GM13976 (cell line): ENCODE measurements at places on chromosomes 3 and 15.

GRCh38 chr3:107404727-107405469, 27.7 kb downstream of the CCDC54 start:
- DNase-seq, result no peak

DNA sequence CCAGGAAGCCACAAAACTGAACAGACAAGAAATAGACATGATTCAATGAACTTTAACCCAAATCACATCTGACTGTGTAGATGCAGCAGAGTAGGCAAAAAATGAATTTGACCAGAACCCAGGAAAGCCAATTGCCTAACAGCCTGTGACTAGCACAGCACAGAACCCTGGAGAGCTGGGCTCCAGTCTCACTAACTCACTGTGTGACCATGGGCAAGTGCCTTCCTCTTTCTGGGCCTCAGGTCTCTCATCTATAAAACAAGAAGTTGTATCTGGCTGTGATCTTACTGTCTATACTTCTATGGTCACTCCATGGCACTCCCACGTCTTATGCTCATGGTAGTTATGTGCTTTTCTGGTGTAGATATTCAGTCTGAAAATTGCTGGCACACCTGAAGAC, 48.1 kb upstream of the USP3 start:
- no peak for DNase-seq

DNA sequence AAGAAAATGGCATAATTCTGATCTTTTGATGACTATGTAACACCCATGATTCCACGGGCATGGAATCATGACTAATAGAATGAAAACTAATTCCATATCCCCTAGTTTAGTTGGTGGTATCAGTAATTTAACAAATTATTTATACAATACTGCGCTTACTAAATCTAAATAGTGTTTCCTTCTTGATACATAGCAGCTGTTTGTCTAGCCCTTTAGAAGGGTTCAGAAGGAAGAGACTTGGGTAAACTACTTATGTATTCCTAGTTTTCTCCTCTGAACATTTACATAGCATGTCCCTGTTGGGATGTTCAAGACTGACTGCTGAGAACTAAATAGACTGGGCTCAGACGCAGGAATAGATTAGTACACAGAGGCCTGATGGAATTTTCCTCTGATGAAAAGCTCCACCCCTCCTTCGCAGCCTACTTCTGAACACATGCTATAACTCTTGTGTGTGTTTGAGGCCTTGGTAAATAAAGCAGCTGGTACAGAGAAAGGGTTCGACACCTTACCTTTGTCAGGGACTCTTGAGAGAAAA, 330.6 kb upstream of the LMCD1 start:
- DNase-seq, result no peak

DNA sequence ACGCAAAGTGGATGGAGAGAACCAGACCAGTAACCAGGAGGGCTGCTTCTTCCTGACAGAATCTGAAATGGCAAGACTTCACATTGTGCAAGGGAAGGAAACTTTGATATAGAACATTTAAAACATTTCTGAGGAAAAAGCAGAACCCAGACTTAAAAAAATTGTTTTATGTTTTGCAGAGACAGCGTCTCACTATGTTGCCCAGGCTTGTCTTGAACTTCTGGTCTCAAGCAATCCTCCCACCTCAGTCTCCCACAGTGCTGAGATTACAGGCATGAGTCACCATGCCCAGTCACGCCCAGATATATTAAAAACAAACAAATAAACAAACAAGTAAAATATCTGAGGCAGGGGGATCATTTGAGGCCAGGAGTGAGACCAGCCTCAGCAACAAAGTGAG, 46.2 kb downstream of the CRTAP start:
- DNase-seq, result no peak

DNA sequence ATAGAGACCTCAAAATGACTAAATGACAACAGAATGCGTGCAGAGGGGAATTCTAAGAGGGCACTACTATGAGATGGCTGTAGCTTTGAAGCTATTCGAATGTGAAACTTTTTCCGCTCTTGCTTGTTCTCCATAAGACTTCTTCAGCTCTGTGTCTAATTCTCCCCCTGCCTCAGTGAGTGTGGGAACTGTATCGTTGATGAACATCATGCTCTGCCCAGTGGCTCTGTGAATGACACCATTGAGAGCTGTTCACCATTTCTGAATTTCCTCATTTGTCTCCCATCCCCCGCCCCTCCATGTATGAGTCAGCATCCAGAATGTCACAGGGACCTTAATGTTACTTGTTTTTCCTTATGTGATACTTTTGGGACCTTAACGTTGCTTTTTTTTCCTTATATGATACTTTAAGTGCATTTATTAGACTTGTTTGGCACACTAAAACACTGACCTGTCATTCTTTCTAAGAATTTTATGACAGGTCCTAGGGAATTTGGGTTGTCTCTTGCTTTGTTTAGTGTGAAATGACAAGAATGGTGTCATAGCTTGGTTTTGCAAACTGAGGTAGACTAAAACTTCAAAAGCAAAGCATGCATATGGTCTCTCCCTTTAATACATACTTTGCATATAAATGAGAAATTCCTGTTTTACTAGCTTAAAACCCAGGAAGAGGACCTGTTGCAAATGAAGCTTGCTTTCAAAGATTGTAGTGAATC, 99.6 kb downstream of the FNDC3B start:
- peak; percentile 28 for DNase-seq

- DNase-seq, result no peak
These were observed 41.9 kb upstream of the GRIP2 start for GRCh38 chr3:14582045-14582410.

DNA sequence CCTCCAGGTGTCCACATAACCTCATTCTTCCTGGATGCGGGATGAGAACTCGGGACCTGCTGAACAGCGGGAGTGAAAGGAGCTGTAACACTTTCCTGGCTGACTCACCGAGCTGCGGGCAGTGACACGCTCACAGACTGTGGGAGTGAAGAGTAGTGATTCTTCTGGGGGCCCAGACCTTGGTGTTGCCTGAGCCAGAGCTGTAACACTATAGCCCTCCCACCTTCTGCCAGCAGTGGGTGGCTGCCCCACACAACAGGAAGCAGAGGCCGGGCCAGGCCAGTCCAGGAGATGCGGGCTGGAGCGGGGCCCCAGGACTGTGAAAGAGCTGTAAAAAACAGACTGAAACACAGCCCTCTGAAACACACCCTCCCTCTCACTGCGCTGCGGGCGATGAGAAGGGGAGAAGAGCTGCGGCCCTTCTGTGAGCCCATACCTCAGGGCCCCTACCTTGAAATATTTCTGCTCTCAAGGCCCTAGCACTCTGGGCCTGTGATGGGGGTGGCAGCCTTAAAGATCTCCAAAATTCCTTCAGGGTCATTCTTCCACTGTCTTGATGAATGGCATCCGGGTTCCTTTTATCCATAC, 464.0 kb upstream of the CCDC54 start:
- DNase-seq, result no peak

DNA sequence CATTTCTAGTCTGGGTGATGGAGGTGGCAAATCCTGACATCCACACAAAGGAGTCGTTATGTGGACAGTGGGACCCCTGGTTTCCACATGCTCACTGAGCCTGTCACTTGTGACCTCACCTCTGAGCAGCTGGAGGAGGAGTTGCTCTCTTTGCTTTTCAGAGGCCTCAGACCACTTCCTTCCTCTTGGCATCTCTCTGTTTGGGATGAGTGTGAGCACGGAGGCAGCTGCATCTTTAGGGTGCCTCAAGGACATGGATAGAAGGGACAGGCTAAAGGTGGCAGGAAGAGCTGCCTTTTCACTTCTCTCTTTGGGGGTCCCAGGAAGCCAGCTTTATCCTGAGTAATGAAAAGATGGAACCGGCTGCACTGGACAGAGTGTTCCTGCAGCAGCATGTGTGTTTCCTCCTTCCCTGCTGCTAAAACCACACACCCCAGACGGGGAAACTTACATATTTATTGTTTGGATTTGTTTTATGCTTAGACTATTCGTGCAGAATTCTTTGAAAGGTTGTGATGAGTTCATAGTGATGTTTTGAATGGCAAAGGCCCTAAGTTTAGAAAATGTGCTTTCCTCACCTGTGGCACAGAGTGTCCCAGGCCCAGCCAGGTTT, 31.8 kb downstream of the GPR171 start:
- DNase-seq, result peak; percentile 15

GRCh38 chr3:133548090-133548489, 25.4 kb upstream of the CDV3 start:
- no peak for DNase-seq

GRCh38 chr3:62696011-62696410, 179.2 kb downstream of the CADPS start:
- DNase-seq, result no peak

GRCh38 chr15:28993051-28993719, 107.4 kb downstream of the APBA2 start:
- no peak for DNase-seq

DNA sequence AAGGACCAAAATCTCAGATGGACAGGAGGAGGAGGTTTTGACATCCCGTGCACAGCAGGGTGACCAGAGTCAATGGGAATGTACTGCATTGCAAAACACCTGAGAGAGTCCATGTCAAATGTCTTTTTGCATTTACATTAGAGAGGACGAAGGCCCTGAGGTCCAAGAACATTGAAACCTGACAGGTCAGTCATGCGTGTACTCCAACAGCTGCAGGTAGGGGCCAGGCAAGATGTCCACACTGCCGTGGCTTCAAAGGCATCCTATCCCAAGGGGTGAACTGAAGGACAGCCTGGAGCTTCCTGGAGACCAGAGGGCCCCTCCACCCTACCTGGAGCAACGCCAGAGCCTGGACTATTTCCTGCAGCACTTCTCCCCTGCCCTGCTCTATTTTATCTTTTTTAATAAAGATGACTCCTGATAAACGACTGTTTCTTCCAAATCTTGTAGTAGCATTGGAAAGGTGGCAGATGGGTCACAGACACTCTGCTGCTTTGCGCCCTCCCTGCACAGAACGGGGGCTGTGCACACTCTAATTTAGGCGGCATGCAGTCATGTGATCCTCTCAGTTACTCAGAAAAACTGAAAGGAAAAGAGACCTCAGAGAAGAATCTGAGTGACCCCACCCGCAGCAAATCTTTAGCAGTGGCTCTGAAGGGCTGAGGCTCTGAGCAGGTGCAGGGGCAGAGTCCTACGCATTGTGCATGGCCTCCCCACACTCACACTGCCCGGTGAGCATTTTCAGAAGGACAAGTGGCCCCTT, 68.2 kb downstream of the HMCES start:
- DNase-seq, result no peak

GRCh38 chr15:38877471-38877870, 312.9 kb upstream of the RASGRP1 start:
- DNase-seq, result no peak

DNA sequence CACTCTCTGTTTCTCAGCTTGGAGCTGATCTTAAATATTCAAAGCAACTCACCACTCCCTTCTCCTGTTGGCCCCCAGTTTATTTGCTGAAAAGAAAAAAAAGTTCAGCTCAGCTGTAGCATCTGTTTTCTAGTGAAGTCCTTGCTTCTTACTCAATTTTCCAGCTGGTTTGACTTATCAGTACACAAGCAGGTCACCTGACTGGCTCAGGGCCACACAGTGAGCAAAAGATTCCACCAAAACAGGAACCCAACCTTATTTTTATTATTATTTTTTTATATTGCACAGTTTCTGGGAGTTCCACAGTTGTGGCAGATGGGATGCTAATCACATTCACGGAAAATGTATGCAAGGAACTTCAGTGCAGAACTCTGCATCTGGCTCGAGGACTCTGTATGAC, 390.7 kb upstream of the RGMA start:
- no peak for DNase-seq

DNA sequence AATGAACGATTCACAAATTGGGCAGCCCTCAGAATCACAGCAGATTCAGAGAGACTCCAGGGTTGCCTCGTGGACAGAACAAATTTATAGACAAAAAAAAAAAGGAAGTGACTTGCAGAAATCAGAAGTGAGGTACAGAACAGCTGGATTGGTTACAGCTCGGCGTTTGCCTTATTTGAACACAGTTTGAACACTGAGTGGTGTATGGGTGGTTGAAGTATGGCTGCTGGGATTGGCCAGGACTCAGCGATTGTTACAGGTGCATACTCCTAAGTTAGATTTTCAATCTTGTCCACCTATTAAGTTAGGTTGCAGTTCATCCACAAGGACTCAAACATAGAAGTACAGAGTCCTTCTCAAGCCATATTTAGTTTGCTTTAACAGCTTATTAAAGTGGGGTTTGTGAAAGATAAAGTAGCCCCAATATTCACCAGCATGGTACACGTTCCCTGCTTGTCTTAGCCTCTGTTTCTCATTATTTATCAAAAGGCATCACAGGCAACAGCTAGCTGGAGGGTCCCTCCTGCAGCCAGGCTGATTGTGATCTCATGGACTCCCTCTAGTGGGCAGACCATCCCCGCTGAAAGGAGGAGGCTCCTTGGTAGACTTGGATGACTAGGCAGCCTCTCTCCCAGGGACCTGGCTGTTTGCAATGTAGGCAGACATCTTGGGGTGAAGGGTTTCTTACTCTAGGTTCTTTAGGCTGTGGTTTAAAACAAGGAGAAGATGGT, 17.6 kb upstream of the ALDH1L1 start:
- peak; percentile 58 for DNase-seq

DNA sequence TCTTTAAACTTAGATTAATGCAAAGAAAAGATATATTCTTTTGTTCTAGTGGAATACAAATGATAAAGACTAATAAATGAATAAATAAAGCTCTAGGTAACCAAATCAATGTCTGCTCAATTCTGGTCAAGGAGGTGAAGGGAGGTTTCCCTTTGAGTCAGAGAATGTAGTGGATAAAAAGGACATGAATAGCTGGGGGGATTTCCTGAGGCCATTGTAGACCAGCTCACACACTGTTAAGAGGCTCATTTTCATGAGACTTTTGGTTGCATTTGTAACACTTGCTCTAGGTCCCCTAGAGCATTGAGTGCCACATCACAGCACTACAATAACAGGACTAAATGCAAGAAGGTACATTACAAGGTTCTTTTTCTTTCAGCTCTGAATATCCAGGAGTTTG, 170.7 kb downstream of the TIGIT start:
- DNase-seq, result peak; percentile 45

- no peak for DNase-seq
These were observed 435.8 kb upstream of the EPHA3 start for GRCh38 chr3:88671573-88671972.

- no peak for DNase-seq
These were observed 10.7 kb upstream of the TUBGCP5 start for GRCh38 chr15:23049984-23050628.

DNA sequence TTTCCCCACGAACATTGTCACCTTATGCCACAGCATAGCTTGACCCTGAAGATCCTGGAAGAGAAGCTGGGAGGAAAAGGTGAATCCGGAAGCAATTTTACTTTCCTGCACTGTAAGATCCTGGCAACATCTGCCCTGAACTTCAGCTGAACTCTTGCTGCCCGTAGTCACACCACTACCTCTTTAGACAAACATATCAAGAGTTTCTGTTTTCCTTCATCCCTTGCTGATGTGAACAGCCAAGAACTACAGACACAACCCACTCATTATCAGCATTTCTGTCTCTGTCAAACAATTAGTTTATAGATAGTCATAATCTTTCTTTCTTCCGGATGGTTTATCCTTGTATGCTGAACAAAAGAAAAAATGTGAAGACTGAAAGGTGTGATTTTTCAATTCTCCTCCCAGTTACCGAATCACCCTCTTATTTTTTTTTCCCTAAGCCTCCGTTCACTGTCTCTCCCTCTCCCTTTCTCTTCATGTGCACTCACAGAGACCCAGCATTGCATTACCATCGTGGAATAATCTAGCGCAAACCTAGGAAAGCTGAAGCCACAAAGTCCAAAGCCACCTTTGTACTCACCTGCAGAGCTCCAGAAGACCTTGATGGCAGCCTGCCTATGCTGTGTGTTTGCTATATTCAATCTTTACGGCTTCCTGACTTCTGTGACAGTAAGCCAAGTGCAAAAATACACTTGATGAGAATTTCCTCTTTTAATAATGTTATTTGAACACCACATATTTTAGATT, 229.2 kb downstream of the CDIN1 start:
- DNase-seq, result no peak

GRCh38 chr3:48301800-48302166, 31.7 kb downstream of the SPINK8 start:
- DNase-seq, result no peak
